ENCODE measurements at places on chromosomes 2 and 18. TPM values are rescaled to one million over a fixed set of nuclear protein-coding genes. Genes with fewer than 3 reads are reported as not detected.

Gene TMEM247
- not detected for total RNA-seq

Gene CYP26B1
- total RNA-seq, result 1.1 TPM

Gene LRATD1
- total RNA-seq, result 11.4 TPM

Gene PAPOLG
- total RNA-seq, result 15.1 TPM

Gene GPR39
- 13.8 TPM for total RNA-seq

Gene SERPINB13
- total RNA-seq, result not detected

Gene LHCGR
- not detected for total RNA-seq

Gene BCL2
- 8.4 TPM for total RNA-seq

Gene HOXD13
- not detected for total RNA-seq

Gene LCT
- total RNA-seq, result not detected

Gene QPCT
- total RNA-seq, result 35.4 TPM

Gene POTEJ
- not detected for total RNA-seq

Gene UGT1A5
- total RNA-seq, result not detected

Gene PPP1R1C
- total RNA-seq, result 2.1 TPM

Gene SERPINB2
- total RNA-seq, result 3.3 TPM

Gene NTSR2
- not detected for total RNA-seq

Gene SPDYA
- total RNA-seq, result 0.34 TPM

Gene UPP2
- not detected for total RNA-seq

Gene ATP6V1B1
- not detected for total RNA-seq

Gene CELF4
- total RNA-seq, result not detected

Gene LAMA3
- 126 TPM for total RNA-seq

Gene CDK5R2
- total RNA-seq, result 0.21 TPM

Gene MALL
- total RNA-seq, result 6.1 TPM

Gene CHST10
- total RNA-seq, result 21.8 TPM

Gene CAB39
- 59.8 TPM for total RNA-seq

Gene NLRC4
- not detected for total RNA-seq

Gene FNDC4
- total RNA-seq, result 28.2 TPM

Gene ALPI
- not detected for total RNA-seq

Gene SLC23A3
- 1.2 TPM for total RNA-seq

Gene TMEM17
- 4.4 TPM for total RNA-seq

Gene LIPG
- 196 TPM for total RNA-seq

Gene SAG
- total RNA-seq, result not detected

Gene C1QL2
- total RNA-seq, result not detected

Gene IKZF2
- total RNA-seq, result 4.4 TPM

Gene OSR1
- 0.04 TPM for total RNA-seq

Gene RPRM
- 2.1 TPM for total RNA-seq

Gene RND3
- 259 TPM for total RNA-seq
